ENCODE measurements at places on chromosomes 6 and 20.

GRCh38 chr6:100171533-100172321 lies 177.7 kb upstream of the MCHR2 start:
- DNase-seq = no peak

GRCh38 chr6:134436281-134436815 lies 118.4 kb upstream of the SGK1 start:
- DNase-seq = peak; percentile 59

DNA sequence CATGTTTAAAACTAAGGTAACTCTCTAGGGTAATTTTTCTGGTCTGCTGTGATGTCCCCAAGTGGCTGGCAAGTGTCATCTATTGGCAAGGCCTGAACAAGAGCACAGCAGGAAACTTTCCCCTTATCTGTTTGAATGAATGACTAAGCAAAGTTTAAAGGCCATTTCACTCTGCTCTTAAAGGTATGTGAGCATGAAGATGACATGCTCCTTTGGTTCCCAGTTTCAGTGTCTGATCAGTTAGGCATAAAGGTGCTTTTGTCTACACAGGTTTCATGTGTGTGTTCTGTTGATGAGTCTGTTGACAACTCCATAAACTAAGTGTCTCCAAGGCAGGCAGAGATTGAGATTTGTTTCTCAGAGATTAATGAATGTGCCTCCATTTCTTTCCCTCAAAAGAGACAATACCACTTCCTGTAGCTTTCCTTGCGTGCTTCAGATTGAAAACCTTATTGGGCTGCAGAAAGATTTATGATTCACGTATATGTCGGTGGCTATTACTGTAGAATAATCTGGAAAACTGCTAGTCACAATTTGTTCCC lies 83.9 kb downstream of the MAP3K7 start:
- no peak for DNase-seq

- no peak for DNase-seq
These were observed 174.2 kb downstream of the MYLK4 start for GRCh38 chr6:2576499-2576898.

DNA sequence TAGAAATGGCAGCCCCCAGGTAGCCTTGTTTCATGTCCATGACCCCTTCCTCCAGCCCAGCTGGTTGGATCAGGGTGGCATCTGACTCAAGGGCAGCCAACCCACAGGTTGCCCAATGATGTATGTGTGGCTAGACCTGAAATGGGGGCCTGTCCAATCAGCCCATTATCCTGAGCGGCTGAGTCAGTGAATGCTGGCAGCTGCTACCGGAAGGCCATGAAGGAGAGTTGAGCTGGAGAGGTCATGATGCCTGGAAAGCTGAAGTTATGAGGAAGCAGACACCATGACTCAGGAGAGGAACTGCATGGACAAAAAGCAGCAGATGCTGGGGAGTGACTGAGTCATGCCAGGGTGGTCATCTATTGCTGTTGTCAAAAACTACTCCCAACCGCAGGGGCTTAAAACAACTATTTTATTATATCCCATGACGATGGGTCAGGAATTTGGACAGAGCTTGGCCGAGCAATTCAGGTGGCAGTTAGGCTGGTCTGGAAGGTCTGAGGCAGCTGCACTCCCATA lies 67.3 kb downstream of the MDGA1 start:
- DNase-seq = no peak

DNA sequence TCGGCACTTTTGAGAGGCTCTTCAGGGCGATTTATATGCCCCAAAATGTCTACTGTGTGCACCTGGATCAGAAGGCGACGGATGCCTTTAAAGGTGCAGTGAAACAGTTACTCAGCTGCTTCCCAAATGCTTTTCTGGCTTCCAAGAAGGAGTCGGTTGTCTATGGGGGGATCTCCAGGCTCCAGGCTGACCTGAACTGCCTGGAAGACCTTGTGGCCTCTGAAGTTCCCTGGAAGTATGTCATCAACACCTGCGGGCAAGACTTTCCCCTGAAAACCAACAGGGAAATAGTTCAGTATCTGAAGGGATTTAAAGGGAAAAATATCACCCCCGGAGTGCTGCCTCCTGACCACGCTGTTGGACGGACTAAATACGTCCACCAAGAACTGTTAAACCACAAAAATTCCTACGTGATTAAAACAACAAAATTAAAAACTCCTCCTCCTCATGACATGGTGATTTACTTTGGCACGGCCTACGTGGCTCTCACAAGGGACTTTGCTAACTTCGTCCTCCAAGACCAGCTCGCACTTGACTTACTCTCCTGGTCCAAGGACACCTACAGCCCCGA lies 8.2 kb downstream of the GCNT2 start:
- no peak for DNase-seq

GRCh38 chr6:33983721-33984465 lies 162.0 kb downstream of the GRM4 start:
- no peak for DNase-seq

DNA sequence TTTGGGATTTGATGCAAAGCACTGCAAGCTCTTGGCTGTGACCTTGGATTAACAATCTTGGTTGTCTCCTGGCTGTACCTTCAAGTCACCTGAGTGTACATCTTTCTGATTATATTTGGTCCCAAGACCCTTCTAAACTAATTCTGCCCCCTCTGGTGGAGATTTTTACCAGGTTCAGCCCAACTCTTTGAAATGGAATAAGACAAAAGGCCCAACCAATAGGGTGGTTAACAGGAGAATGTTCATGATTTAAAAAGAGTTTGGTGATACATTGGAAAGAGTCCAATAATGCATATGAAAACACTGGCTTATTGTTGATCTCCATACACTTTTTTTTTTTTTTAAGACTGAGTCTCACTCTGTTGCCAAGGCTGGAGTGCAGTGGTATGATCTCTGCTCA lies 77.5 kb upstream of the CD83 start:
- no peak for DNase-seq

- no peak for DNase-seq
These were observed 32.3 kb downstream of the KCNQ5 start for GRCh38 chr6:72654071-72654621.

GRCh38 chr6:42514745-42515144 lies 49.1 kb upstream of the UBR2 start:
- DNase-seq = peak; percentile 38

GRCh38 chr6:131636880-131637792 lies at the start of gene ENPP3:
TSS of gene ENPP3 (plus strand) at chr6:131637302. CDS start at chr6:131637385, 83 bp downstream.
- no peak for DNase-seq

DNA sequence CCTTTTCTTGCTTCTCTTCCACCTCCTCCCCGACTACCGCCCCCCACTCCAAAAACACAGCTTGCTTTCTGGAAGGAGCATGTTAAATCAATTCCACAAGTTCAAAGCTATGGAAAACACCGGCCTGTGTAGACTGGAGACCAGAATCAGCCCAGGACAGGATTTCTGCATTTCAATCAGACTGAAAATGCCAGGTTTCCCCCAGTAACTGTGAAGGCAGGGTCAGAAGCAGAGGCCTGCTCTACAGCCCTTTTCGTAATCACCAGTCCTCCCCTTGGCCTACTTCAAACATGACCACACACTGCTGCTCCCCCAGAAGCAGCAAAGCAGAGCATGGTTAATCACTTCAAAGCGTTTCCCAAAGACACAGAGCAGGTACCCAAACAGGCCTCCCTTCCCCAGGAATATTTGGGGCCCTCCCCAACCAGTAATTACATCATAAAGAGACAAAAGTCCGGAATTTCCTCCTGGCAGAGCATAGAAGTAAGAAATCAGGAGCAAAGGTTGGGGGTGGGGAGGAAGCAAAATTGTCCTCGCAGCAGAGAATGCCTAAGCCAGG lies 38.4 kb downstream of the ZMYND8 start:
- DNase-seq = no peak

GRCh38 chr20:17636523-17637412 lies 45.3 kb downstream of the RRBP1 start:
- DNase-seq = peak; percentile 92

DNA sequence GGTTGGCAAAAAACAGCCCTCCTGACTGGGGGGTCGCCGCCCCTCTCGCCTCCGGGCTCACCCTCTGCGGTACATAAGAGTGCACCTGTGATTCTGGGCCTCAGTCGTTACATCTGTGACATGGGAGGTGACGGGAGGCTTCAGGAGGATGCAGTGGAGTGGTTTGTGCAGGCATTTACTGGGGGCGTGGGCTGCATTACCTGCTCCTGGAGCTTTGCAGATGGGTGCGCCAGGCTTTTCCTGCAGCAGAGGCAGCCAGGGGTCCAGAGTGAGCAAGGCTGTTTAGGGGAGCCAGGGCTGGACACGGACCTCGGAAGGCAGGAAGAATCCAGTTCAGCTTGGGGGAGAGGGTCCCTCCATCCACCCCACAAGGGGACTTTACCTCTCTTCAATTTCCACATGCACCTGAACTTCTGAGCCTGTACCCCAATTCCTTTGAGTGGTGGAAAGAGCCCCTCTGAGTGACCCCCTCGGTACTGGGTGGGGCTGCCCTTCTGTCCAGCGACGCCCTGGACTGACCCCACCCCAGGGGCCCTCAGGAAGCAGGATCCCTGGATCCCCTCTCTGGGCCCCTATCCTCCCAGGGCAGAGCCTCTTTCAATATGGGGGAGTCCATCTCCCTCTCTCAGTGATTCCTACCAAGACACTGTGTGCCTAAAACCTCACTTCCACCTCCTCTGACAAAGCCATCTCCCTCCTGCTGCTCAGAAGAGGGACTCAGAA lies 134.0 kb downstream of the TAF4 start:
- no peak for DNase-seq

DNA sequence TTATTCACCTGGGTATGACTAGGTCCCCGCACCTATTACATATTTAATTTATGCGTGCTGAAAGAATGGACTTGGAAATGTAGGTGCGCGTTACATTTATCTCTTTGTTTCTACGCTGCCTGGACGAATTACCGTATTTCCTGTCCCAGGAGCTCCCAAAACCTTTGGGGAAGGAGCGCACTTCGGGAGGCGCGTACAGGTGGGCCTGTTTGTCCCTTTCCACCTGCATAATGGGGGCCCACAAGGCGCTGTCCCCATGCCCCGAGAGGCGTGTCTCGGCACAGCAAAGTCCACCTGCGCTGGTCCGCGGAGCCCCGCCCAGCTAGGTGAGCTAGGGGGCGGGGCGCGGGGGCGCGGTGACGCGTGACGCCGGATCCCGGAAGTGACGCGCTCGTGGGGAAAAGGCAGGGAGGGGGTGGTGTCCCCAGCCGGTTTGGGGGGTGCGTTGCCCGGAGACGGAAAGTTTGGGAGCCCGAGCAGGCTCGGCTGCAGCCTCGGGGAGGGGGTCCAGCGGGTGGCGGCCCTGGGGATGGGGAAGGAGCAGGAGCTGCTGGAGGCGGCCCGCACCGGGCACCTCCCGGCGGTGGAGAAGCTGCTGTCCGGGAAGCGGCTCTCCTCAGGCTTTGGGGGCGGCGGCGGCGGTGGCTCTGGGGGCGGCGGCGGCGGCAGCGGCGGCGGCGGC lies at the start of gene ANKS1A:
ANKS1A (plus strand) TSS at position 382 of the 682 bp plus-strand sequence; CDS start at position 530, 148 bp downstream.
- DNase-seq = peak; percentile 85

DNA sequence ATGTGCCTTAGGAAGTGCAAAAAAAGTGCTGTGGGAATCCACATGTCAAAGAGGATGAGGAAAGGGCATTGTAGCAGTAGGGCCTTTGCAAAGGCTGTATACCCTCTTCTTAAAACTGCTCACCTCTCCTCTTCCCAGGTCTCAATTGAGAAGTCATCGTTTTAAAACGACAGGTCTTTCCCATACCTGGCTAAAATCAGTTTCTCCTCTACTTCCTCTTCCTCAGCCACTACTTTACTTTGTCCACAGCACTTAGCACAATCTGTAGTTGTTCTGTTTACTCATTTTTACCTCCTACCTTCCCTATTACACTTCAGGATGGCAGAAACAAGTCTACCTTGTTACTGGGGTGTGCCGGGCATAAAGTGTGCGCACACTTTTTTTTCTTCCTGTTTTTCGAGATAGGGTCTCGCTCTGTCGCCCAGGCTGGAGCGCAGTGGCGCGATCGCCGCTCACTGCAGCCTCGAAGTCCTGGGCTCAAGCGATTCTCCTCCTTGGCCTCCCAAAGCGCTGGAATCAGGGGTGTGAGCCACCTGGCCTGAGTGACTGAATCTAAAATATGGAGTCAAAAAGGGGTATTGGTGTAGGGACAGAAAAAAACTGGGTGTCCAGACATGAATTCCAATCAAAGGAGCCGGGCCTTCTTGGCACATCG lies 9.8 kb upstream of the ELOVL5 start:
- no peak for DNase-seq

- no peak for DNase-seq
These were observed 129.1 kb downstream of the SYCP2 start for GRCh38 chr20:59804347-59804746.

- DNase-seq = peak; percentile 12
These were observed 37.1 kb downstream of the PIGU start for GRCh38 chr20:34639755-34640222.

GRCh38 chr20:52524861-52525260 lies 333.3 kb upstream of the ZFP64 start:
- DNase-seq = no peak

DNA sequence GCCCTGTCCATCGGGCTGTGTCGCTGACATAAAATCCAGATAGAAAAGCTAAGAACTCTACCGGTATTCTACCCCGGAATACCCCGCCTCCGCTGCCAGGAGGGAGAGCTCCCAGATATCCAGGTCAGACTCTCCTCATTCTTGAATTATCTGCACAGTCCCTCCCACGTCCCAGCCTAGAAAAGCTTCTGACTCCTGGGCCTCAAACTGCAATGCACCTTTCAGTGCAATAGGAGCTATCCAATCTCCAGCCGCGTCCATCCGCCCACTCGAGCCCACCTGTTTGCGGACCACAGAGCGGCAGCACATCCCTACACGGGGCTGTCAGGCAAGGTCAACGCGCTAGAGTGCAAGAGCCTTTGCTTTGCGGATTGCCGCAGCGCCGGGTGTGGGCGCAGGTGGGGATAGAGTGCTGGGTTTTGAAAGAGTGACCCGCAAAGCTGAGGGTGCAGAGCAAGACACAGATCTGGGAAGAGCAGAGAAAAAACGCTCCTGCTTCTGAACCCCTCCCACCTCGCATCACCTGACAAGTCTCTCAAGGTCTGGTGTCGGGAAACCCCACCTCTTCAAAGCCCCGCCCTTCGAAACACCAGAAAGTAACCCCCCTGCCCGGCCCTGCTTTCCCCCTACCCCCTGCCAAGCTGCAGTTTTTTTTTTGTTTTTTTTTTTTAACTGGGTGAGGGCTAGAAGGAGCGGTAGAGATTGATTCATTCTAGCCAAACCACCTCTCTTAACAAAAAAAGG lies 1.3 kb downstream of the TAPBP start:
- DNase-seq = peak; percentile 77
